Camera-type eye (tissue), 1 donor: ENCODE measurements at places on chromosomes 6 and 20. TPM values are rescaled to one million over a fixed set of nuclear protein-coding genes. Genes with fewer than 3 reads are reported as not detected.

KCNG1 gene
- 3.4 TPM for total RNA-seq

RIPPLY2 gene
- total RNA-seq = 2.7 TPM

PPP1R16B gene
- 7.5 TPM for total RNA-seq

FAM217A gene
- not detected for total RNA-seq

BTN1A1 gene
- not detected for total RNA-seq

SALL4 gene
- total RNA-seq = 1.8 TPM

TINAG gene
- not detected for total RNA-seq

CD93 gene
- total RNA-seq = 47.2 TPM
